ENCODE measurements at places on chromosomes 2 and 18.

DNA sequence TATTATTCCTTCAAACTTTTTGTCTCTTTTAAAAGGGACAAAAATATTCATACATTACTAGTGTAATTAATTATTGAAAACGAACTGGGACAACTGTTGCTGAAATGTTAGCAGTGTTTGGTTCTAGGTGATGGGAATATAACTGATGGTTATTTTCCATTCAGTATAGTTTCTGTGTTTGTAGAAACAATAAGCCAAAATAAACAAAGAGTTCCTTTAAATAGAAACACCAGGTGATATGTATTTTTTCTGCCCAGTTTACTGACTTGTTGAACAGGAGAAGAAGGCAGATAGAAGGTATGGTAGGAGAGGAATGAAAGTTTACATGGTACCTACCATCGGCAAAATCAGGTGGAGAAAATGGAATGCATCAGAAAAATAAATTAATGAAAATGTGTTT is 74.2 kb downstream of the LYPD6B start:
- DNase-seq, result no peak

GRCh38 chr2:230781130-230781797 is 68.6 kb downstream of the CAB39 start:
- DNase-seq, result no peak

DNA sequence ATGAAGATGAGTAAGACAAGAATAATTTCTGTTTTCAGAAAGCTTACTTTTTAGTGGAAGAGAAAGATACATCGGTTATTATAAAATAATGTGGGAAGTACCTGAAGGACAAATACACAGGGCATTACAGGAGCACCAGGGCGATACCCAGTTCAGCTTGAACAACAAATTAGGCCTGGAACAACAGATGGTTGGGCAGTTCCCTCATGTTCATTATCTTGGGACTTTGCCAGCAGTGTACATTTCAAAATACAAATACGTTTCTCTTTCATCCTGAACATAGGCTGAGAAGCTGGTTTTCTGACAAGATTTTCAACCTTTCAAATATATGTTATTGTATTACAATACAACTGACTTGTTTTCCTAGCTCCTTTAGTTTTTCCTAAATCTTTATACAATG is 79.6 kb downstream of the TGIF1 start:
- peak; percentile 39 for DNase-seq

DNA sequence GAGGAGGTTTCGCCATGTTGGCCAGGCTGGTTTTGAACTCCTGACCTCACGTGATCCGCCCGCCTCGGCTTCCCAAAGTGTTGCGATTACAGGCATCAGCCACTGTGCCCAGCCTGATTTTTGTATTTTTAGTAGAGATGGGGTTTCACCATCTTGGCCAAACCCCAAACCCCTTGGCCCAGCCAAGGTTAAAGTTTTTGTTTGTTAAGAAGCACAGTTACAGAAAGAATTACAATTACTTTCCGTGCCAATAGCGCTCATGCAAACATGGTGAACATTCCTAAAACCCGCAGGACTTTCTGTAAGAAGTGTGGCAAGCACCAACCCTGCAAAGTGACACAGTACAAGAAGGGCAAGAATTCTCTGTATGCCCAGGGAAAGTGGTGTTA is 26.1 kb downstream of the ITSN2 start:
- DNase-seq, result peak; percentile 37

GRCh38 chr2:100955226-100955625 is 46.9 kb upstream of the RPL31 start:
- no peak for DNase-seq

GRCh38 chr2:196718419-196719109 is 79.0 kb downstream of the CCDC150 start:
- peak; percentile 27 for DNase-seq

GRCh38 chr2:109379507-109379906 is 234.3 kb downstream of the SEPTIN10 start:
- DNase-seq, result no peak

GRCh38 chr2:215369181-215369760 is 57.4 kb downstream of the ATIC start:
- DNase-seq, result peak; percentile 72

- no peak for DNase-seq
Observed at GRCh38 chr2:145029873-145030272, 510.0 kb upstream of the ZEB2 start.

- DNase-seq, result no peak
Observed at GRCh38 chr2:20972110-20972509, 71.8 kb downstream of the APOB start.

DNA sequence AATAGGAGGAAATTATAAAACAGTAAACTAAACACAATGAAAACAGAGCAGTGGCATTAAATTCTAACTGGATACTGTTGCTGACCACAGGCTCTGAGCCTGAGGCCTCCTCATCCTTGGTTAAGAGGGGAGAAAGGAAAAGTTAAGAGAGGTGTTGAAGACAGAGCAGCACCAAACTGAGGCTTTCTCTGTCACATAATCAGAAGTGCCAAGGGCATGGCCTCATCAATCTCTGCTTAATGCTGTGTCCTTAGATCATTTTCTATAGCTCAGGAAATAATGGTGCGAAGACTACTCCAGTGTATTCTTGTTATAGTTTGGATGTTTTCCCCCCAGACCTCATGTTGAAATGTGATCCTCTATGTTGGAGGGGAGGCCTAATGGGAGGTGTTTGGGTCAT is 160.9 kb upstream of the SLC1A4 start:
- DNase-seq, result no peak

DNA sequence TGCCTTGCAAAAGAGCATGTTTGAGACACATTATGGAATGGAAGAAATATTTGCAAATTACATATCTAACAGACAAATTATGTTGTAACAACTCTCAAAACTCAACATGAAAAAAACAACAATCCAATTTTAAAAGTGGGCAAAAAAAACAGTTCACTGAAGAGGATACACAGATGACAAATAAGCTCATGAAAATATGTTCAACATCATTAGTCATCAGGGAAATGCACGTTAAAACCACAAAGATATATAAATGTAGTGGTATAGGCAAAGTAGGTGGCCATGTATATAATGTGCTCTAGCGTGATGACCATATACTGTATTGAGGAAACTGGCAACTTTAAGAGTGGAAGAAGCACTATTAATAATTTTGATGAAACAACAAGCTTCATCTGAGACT is 220.1 kb downstream of the IRS1 start:
- DNase-seq, result peak; percentile 35

DNA sequence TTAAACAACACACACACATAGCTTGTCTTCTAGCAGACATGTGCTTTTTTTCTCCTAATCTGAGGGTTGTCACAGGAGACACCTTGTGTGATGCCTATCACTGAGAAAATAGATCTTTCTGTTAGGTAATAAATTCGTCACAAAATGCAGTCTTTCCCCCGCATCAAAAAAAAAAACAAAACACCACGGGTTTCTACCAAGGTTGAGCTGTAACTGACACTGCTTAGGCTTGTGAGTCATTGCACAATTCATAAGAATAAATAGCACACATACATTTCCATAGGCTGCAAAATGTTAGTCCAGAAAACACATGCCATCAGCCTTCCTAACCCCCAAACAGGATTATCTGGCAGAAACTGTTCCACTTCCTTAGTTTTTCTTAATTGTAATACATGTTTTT is 6.5 kb downstream of the TMEM163 start:
- peak; percentile 6 for DNase-seq

GRCh38 chr18:49524349-49524748 is 37.3 kb upstream of the C18orf32 start:
- DNase-seq, result no peak

GRCh38 chr2:45207101-45207500 is 197.8 kb upstream of the SIX2 start:
- no peak for DNase-seq

GRCh38 chr2:128206245-128206644 is 112.4 kb downstream of the HS6ST1 start:
- no peak for DNase-seq

GRCh38 chr2:42663106-42663780 is 94.8 kb downstream of the MTA3 start:
- DNase-seq, result peak; percentile 90

- DNase-seq, result no peak
Observed at GRCh38 chr2:191434072-191434471, 188.9 kb downstream of the MYO1B start.

GRCh38 chr2:196130039-196130825 is 41.1 kb downstream of the STK17B start:
- no peak for DNase-seq

DNA sequence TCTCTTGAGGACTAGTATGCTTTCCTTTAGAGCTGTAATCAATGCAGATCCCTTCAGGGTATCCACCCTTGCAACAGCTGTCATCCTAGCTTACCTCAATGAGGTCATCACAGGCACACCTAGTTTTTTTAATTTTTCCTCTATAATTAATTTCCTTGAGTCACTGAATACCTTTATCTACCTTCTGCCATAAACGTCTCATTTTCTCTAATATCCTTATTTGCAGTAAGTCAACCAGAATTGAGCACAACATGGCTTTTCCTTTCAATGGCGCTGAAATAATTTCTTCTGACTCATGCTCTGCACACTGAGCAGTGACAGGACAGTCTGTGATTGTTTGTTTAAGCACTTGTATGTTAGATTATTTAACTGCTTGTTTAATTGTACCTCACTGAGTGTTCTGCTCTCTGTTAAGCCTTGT is 49.4 kb downstream of the ETAA1 start:
- DNase-seq, result peak; percentile 54

DNA sequence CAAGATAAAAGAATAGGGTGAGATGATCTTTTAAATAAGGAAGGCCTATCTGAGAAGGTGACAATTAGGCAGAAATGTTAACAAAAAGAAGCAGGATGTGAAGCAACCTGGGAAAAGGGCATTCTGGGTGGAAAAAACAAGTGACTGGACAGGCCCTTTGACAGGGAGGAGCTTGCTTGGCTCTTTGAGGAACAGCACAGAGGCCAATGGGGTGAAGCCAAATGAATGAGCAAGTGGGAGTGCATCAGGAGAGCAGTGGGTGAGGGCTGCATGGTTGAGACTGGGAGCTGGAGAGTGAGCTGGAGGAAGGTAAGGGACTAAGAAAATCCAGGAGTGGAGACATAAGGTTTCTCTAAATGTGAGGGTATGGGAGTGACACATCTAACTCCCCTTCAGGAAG is 126.9 kb downstream of the TDRD15 start:
- no peak for DNase-seq

- DNase-seq, result no peak
Observed at GRCh38 chr2:236526455-236527158, 43.0 kb upstream of the ACKR3 start.

DNA sequence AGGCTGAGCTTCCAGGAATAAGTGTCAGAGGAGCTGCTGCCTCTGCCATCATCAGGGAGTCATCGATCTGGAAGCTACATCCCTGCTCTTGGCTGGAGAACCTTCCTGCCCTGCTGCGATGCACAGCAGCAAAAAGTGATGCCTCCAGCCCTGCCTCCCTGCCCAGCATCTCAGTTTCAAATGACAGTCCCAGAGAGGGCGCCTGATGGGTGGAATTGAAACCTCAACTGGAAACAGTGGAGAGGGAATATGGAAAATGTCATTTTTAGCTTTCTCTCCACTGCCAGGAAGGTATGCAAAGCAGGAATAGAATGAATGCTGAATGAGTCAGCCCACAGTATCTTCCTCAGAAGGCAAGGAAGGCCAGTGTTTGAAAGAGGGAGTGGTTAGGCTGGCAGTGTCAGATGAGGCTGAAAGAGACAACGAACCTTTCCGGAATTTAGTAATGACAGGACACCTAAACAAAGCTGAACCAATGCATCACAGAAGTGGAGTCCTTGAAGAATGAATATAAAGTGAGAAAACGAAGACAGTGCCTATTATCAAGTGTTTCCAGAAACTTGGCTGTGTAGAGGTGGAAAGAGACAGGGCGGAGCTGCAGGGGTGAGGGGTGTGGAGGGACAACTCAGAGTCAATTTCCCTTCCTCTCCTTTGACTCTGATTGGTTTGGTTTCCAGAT is 153.9 kb upstream of the NDUFV2 start:
- DNase-seq, result peak; percentile 79

GRCh38 chr2:60042023-60042422 is 511.4 kb downstream of the BCL11A start:
- DNase-seq, result no peak

GRCh38 chr2:234135750-234136221 is 85.3 kb downstream of the SPP2 start:
- DNase-seq, result peak; percentile 82

DNA sequence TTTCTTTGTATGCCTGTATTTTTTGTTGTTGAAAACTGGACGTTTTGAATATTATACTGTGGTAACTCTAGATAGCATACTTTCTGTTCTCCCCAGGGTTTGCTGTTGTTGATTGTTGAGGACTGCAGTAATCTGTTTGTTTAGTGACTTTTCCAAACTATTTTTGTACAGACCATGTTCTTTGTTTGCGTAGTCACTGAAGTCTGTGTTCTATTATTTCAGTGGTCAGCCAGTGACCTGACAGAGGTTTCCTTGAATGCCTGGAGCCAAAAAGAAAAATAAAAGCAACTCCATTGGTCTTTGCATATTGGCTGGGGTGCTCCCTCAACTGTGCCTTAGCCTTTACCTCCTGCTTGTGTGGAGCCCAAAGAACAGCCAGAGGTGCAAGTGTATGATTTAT is 42.7 kb upstream of the PHLPP1 start:
- peak; percentile 4 for DNase-seq

GRCh38 chr2:67137699-67138098 is 259.4 kb upstream of the ETAA1 start:
- DNase-seq, result no peak

GRCh38 chr2:129277585-129277981 is 701.9 kb upstream of the RAB6C start:
- DNase-seq, result no peak

- DNase-seq, result no peak
Observed at GRCh38 chr2:162127422-162127821, 24.6 kb downstream of the GCG start.

DNA sequence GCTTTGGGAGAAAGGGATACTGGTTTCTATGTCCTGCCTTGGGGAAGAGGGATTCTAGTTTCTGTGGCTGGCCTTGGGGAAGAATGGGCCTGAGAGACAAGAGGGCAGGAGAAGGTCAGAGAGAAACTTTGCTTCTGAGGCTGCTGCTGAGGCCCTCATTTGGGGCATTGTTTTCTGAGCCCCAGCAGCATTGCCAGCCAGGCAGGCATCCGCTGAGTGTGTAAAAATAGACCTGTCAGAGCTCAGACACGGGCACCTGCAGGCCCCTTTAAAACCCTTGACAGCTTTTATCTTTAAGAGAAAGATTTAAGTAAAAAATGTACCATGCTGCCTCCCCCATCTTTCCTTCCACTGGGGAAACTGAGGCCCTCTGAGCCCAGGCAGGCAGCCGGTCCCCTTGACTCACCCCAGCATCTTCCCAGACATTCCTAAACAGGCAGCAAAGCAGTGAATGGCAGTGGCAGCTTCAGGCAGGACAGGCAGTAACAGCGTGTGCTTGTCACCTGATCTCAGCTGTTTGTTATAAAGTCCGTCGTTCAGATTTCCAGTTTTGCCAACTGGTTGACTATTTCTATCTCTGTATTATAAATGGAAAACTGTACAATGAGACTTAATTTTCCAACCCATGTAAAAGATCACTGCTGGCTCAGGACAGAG is 27.6 kb downstream of the MLPH start:
- no peak for DNase-seq

- peak; percentile 20 for DNase-seq
Observed at GRCh38 chr18:21741562-21742314, 1.1 kb downstream of the MIB1 start.

All from choroid plexus epithelial cell (primary cell).